ENCODE measurements at places on chromosomes 5 and 9. TPM values are rescaled to one million over a fixed set of nuclear protein-coding genes. Genes with fewer than 3 reads are reported as not detected.
A peak's percentile ranks its signal among the peaks of the same experiment; 100 is the strongest.

GRCh38 chr9:85528142-85528541 is 213.6 kb downstream of the AGTPBP1 start:
- DNase-seq, result no peak

DNA sequence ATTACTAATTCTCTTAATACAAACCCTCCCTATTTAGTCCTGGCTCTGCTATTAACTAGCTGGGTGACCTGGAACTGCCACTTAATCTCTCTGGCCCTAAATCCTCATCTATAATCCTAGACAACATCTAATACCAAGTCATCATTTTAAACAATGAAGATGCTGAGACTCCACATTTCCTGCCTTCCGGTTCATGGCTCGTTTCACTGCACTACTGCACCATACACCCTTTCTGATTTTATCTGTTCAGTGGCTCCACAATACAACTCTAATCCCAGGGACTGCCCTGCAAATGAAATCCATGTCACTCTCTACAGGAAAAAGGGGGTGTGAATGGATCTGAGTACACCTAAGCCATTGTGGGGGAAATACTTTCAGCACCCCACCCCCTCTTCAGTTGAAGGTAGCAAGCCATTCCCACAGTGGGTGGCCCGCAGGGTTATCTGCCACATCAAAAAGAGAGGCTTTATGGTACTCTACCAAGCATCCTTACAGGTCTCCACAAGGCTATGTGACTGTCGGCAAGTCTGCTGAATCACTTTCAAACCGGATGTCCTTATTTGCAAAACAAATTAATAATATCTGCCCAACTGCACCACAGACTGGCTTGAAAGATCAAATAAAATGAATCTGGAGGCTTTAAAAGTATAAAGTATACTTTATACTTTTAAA is 89.5 kb downstream of the EPB41L4A start:
- no peak for DNase-seq

GRCh38 chr9:111661802-111662521 is 557 bp downstream of the GNG10 start:
- peak; percentile 59 for DNase-seq

GRCh38 chr5:169183576-169183975 is 117.4 kb downstream of the SLIT3 start:
- no peak for DNase-seq

- no peak for DNase-seq
Measured at GRCh38 chr9:99852617-99853016, 30.9 kb downstream of the NR4A3 start.

DNA sequence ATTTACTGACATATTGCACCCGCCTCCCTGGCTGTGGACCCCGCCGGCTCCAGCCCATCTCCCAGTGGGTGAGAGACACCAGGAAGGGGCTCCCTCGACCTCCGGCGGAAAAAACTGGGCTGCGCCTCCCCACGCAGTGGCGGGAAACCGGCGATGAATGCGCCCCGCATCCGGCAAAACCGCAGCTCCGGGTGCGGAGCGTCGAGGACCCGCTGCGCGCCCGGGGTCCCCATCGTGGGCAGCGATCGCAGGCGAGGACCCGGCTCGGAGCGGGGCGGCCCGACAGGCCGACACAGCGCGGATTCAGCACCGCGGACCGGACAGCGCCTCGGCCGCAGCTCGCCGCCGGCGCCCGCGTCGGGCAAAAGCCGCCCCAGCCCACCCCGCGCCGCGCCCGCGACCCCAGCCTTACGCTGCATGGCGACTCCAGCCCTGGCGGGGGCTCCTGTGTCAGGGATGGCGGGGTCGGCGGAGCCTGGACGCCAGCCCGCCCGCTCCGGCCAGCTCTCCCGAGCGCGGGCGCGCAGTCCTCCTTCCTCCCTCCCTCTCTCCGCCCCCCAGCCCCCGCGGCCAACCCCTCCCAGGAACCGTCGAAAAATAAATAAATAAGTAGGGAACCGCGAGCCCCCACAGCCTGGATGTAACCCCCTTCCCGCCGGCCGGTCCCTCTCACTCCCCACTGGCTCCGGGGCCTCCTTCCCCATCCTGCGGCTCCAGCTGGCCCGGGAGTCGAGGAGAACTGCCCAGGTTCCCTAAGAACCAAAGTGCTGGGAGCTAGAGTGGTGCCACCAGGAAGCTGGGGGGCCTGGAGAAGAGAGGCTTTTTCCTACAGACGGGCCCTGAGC is 3.1 kb downstream of the LHX3 start:
- no peak for DNase-seq

- no peak for DNase-seq
Measured at GRCh38 chr5:143427122-143427735, 23.7 kb upstream of the NR3C1 start.

- DNase-seq, result no peak
Measured at GRCh38 chr5:36496471-36496870, 109.9 kb upstream of the SLC1A3 start.

- DNase-seq, result no peak
Measured at GRCh38 chr5:93623153-93623552, 40.1 kb downstream of the NR2F1 start.

The CCDC180 gene
- 5.3 TPM for total RNA-seq

The PLPPR1 gene
- not detected for total RNA-seq

The ZBTB5 gene
- 10.7 TPM for total RNA-seq
